ENCODE measurements at places on chromosomes 13 and 19. TPM values are rescaled to one million over a fixed set of nuclear protein-coding genes. Genes with fewer than 3 reads are reported as not detected.

DNA sequence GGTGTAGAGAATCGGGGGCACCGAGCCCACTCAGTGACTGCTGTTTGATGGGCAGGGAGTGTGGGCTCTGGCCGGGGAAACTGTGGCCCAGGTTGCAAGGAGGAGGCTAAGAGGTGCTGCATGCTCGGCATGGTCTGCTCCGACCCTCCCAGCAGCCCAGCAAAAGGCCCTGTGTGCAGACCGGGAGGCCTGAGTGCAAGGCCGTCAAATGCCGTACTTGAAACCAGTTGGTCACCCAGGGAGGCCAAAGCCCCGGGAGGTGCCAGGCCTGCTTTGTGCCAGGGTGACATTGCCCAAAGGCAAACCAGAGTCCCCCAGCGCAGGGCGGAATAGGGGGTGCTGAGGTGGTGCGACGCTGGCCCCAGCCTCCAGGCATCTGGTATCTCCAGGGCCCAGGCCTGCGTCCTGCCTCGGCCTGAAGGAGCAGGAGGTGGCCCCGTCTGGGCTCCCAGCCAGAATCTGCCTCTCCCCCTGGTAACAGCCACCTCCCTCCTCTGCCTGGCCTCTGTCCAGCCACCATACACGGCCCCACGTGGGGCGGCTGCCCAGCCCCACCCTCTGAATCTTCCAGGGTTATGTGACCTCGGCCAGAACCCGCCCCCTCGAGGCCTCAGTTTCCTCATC lies 4.0 kb downstream of the PIK3R2 start:
- peak; percentile 85 for DNase-seq

DNA sequence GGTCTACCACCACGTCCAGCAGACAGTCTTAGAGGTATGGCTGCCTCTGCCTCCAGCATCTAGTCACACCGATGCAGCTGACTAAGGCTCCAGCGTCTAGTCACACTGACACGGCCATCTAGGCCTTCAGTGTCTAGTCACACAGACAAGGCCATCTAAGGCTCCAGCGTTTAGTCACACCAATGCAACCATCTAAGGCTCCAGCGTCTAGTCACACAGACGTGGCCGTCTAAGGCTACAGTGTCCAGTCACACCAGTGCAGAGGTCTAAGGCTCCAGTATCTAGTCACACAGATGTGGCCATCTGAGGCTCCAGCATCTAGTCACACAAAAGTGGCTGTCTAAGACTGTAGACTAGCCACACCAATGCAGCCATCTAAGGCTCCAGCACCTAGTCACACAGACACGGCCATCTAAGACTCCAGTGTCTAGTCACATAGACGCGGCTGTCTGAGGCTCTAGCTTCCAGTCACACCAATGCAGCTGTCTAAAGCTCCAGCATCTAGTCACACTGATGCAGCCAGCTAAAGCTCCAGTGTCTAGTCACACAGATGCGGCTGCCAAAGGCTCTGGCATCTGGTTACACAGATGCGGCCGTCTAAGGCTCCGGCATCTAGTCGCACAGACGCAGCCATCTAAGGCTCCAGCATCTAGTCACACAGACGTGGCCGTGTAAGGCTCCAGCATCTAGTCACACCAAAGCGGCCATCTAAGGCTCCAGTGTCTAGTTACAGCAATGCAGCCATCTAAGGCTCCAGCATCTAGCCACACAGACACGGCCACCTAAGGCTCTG lies 55.1 kb downstream of the KLF2 start:
- no peak for DNase-seq

DNA sequence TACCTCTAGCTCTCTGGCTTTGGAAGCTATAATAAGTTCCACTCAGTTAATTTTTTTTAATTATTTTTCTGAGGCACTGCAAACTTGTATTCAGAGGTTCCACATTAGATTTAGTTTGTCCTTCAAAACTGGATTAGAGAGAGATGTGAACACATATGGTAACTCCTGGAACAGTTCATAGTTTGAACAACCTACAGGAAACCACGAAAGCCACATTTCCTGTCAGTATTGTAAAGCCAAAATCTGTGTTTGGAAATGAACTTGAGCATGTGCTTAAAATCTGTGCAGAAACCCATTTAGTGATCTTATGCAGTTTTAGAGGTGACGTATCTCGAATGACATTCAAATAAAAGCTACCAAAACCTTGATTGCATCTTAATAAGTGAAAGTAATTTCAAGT lies 1952.0 kb downstream of the OLFM4 start:
- DNase-seq, result no peak

The PEX11G gene
- total RNA-seq, result 1.3 TPM

All from lung microvascular endothelial cell (primary cell).